ENCODE measurements at places on chromosomes 1 and 21.

DNA sequence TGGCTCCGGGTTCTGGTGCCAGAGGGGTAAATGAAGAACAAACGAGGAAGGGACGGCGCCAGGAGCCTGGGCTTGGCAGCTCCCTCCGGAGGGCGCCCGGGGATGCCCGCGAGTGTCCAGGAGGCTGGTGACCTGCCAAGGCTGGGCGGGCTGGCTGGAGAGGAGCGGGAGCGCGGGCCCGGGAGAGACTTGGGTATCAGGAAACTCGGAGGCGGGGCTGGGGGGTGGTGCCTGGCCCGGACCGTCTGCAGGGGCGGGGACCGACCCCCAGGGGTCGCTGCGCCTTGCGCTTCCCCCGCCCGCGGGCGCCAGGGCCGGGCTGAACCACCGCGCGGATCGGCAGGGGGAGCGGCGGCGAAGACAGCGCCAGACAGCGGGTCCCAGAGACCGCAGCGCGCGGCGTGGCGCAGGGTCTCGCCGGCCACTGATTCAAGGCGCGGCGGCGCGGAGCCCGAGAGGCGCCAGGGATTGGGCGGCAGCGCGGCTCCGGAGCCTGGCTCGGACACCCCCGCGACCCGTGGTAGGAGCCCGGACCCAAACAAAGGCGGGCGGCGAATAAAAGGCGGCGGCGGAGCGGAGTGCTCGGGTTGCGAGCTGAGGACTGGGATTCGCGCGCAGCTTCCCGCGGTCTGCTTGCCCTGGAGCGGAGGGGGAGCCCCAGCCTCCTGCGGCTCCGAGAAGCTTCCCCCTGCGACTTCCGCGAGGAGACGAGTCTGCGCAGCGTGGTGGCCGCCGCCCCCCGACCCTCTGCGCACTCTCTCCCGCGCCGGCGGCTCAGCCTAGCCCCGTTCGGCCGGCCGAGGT is at the start of gene DISP3:
Gene DISP3 (plus strand): TSS at position 585 of the 804 bp plus-strand sequence. CDS start 21,838 bp downstream, outside the sequence.
- peak; percentile 74 for DNase-seq

- no peak for DNase-seq
Measured at GRCh38 chr1:58000116-58000515, 546.4 kb downstream of the OMA1 start.

DNA sequence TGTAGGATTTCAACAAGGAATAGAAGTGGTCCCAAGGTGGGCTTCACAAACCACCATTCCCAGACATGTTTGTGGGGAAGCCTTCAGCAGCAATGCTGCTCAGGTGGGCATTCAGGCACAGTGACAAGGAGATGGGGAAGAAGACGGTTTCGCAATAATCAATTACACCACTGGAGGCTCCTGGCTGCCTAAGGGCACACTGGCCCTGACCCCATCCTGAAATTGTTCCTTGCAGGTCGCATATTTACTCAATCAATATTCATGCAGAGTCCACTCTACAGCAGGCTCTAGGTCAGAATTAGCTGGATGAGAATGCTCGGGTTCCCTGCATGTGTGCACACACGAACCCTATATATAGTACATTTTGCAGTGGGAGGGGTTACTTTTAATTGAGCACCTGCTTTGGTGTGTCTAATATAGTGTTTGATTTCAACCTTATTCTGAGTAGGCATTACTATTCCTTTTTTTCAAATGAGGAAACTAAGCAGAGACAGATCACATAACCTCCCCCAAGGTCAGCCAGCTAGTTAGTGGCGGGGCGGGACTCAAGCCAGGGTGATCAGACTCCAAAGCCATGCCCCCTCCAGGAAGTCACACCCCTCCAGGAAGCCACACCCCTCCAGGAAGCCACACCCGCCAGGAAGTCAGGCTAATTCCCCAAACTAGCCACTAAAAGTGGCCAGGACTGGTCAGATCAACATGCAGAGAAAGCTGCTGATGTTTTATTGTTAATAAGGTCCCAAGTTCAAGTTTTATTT is 106.5 kb downstream of the HLCS start:
- DNase-seq = peak; percentile 48

GRCh38 chr1:227899141-227899819 is 48.5 kb downstream of the WNT9A start:
- no peak for DNase-seq

GRCh38 chr21:37647781-37648180 is 268.5 kb downstream of the KCNJ6 start:
- DNase-seq = no peak

- DNase-seq = no peak
Measured at GRCh38 chr1:21914450-21914849, 22.7 kb downstream of the HSPG2 start.

- DNase-seq = no peak
Measured at GRCh38 chr1:151131701-151132334, 14.6 kb downstream of the SEMA6C start.

DNA sequence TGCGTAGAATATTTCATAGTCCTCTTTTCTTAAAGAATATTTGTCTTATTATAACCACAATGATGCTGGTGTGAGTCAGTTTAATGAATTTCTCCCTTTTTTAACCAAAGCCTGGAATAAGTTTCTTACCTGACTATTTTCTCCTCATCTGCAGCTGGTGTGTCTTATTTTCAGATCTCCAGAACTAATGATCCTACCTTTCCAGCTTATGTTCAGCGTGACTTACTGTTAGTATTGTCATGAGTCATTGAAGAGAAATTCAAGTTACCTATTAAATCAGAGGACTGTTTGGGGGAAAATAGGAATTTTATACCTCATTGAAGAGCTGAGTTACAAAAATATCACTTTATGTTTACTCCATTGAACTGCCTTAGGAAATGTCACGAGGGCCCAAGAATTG is 482.1 kb downstream of the RWDD3 start:
- no peak for DNase-seq

DNA sequence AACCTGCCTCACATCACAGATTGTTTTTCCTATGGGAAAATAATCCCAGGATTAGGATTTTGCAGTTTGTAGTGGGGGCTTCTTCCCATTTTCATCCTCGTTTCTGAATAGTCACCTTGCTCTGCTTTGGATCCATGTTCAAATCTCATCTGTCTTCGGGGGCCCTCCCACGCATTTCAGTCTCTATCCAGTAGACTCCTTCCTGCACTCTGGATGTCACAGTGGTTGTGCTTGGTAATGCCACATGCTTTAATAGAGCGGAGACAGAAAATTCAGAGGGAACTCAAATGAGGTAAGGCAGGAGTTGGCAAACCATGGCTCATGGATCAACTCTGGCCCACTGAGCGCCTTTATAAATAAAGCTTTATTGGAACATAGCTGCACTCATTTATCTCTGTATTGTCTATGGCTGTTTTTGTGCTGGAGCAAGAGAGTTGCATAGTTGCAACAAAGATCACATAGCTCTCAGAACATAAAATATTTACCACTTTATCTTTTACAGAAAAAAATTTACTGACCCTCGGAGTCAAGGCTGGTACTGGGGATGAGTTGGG is 101.0 kb downstream of the SPATA46 start:
- DNase-seq = no peak

DNA sequence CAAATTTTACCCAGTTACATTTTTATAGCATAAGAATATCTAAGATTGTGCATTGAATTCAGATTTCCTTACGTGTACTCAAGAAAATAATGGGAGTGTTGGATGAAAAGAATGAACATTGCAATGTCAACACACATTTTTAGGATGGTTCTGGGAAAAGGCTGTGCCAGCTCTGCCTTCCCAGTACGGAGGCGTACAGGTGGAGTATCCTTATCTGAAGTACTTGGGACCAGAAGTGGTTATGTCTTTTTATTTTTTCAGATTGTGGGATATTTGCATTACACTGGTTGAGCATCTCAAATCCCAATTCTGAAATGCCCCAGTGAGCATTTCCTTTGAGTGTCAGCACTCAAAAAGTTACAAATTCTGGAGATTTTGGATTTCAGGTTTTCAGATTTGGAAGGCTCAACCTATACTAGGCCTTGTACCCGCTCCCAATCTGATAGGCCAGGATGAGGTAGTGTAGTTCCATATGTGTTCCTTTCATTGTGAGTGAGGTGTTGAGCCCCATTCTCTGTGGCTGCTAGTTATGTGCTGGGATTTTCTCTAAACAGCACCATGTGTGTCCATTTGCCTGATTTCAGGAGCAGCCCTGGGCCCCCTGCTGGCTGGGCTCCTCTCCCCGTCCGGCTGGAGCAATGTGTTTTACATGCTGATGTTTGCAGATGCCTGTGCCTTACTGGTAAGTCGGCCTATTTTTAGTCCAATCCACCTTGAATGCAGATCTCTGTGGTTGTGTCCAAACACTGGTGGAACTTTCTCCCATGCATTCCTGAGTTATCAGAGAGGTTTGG is 60.8 kb downstream of the SLC37A1 start:
- DNase-seq = no peak

GRCh38 chr1:153302308-153302707 is 10.4 kb downstream of the PGLYRP3 start:
- DNase-seq = no peak

DNA sequence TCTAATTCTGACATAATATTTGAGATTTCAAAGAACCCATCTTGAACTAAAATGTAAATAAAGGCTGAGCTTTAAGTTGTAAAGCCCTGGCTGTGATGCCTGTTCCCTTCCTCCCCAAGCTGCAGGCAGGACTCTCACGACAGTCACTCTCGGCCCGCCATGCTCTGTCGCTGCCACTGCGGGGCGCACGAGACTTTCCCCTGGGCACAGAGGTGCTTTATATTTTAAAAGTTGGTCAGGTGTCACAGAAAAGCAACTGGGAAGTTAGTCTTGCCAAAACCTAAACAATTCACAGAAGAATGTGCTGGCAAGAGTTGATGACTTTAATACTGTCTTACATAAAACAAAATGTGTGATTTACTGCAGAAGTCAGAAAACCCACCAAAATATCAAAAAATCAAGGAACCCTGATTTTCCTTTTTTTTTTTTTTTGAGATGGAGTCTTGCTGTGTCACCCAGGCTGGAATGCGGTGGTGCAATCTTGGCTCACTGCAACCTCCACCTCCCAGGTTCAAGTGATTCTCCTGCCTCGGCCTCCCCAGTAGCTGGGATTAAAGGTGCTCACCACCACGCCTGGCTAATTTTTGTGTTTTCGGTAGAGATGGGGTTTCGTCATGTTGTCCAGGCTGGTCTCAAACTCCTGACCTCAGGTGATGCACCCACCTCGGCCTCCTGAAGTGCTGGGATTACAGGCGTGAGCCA is 10.7 kb downstream of the LRRC47 start:
- DNase-seq = no peak

GRCh38 chr1:240720976-240721375 is 109.0 kb upstream of the GREM2 start:
- no peak for DNase-seq

DNA sequence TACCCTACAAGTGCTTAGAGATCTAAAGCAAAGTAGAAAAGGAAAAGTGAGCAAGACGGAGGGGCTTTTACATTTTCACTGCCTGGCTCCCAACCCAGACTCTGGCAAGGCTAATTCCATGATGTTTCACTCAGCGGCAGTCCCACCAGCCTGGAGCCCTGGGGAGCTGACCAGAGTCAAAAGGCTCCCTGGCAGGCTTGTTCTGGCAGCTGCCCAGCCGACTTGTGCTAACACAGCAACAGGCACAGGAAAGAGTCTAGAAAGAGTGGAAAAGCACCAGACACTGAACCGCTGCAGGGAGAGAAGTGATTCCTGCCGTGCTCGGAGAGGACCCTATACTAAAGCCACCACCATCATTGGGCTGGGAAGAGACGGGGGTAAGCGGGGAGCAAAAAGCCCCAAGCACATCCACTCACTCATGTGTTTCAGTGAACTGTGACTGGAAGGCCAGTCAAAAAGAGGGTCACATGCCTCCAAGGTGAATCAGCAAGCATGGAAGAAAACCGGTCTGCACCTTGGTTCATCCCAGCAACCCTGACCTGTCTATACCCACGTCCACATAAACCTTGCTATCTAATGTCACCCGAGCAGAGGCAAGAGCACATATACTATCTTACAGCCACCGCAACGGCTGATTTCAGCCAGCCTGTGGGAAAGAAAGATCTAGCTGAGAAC is 8.0 kb downstream of the SMIM12 start:
- DNase-seq = no peak

DNA sequence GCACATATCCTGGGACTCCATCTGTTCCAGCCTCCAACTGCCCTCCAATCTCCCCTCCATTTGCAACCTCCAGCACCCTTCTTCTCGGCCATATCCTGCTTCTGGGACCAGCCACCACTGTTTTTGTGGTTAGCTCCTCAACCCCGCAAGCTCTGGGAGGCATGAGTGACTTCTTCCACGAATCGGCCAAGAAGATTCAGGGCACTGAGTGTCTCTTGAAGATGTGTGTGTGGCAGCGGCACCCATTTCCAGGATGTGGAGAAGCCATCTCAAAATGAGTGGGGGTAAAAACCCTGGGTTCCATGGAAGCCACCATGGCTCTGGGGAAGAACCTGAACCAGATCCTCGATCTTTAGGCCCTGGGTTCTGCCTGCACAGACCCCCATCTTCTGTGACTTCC is 194.6 kb downstream of the SLC45A1 start:
- DNase-seq = peak; percentile 25

DNA sequence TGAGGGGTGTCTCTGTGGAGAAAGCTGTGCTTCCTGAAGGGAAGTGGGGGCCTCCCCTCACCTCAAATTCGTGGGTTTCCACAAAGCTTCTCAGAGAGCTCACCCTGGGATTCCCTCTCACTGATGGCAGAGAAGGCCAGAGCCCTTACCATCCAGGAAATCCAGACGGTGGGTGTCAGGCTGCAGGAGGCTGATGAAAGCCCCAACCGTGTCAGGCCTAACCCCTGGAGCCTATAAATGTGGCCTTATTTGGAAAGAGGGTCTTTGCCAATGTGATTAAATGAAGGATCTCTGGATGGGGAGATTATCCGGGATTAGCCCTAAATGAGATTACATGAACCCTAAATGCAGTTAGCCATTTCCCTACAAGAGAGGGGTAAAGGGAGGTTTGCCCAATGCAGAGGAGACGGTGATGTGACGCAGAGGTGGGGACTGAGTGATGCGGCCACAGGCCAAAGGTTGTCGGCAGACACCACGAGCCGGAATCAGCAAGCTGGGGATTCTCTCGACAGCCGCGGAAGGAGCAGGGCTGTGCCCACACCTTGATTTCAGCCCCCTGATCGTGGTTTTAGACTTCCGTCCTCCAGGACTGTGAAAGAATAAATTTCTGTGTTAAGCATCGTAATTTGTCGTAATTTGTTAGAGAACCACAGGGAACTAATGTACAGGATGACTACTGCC is 82.6 kb downstream of the TOMM20 start:
- DNase-seq = no peak

DNA sequence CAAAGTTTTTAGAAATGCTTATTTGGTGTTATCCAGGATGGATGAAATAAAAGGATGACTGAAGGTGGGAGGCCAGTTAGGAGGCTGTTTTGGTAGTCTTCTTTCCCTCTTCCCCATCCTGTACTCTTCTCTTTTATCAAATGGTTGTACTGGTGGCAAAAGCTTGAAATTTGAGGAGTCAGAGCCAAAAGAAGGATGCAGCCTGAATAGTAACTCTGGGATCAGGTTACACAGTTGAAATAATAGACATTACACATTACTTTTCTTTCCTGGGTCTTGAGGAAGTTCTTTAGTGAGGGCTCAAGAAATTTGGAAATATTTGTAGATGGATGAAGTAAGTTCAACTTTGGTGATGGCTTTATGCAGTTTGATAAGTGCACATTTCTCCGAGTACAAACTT is 108.6 kb downstream of the GPR52 start:
- DNase-seq = no peak

GRCh38 chr1:170666541-170667254 is 2.8 kb downstream of the PRRX1 start:
- no peak for DNase-seq
